ENCODE measurements at places on chromosomes 12 and 14.

- no peak for DNase-seq
Measured at GRCh38 chr12:2575245-2575644, 219.5 kb upstream of the FKBP4 start.

DNA sequence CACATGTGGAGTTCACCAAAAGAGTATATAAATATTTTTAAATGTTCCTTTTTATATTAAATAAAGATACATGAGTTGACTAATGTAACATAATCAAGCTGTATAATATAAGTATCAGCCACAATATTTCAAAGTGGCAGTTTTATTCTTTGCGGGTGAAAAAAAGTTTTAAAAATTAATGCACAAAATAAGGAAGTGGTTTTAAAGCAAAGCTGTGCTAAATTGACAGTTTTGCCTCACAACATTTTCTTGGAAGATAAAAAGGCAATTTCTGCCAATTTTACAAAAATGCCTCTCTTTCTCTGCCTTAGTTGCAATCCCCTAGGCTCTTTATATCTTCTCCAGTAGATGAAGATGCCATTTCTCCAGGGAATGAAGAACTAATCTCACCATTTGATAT, 719.1 kb downstream of the C12orf50 start:
- no peak for DNase-seq

DNA sequence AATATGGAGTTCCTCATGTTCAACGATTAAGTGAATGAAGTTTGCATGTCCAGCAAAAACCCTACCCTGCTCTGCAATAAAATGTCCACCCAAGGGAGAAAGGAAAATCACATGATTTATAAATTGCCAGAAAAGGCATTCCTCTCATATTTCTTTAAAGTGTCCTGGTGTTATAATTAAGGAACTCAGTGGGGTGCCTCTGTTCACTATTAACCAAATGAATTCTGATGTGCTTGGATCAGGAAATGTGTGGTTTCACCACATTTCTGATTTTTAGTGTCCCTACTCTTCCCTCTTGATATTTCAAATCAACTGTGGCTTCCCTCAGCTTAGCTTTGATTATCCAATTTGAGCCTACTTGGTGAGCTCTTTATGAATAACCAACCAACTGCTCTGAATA, 208.1 kb downstream of the PHLDA1 start:
- peak; percentile 45 for DNase-seq

- DNase-seq, result no peak
Measured at GRCh38 chr12:101050631-101051030, 159.4 kb downstream of the SLC5A8 start.

DNA sequence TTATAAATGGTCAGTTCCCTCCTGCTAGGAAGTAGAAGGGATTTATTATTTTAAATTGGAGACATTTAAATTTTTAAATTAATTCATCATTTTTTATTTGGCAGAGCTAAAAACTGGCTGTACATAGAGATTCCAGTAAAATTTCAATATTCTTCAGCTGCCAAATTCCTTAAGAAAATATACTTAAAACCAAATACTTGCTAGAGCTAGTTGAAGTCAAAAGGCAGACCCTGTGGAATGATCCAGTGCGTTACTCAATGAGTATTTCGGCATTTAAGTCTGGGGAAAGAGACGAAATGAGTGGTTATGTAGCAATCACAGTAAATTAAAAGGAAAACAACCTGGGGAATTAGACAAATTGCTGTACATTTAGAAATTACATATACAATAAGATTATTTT, 1104.7 kb downstream of the SLC6A15 start:
- DNase-seq, result no peak

DNA sequence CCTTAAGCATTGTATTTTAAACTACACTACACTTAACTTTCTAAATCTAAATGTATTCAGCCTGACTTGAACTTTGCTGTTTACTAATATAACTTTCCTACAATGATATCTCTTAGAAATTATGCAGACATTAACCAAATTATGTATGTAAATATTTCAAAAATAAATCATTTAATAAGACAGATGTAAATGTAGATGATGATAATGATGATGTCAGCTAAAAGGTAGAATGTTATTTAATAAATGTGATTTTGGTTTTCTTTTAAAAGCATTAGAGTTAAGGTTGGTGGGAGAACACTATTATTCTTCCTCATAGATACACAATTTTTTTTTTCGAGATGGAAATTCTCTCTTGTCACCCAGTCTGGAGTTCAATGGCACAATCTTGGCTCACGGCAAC, 10.1 kb downstream of the TAS2R43 start:
- no peak for DNase-seq

GRCh38 chr14:39203659-39204606, 28.9 kb downstream of the PNN start:
- DNase-seq, result no peak

GRCh38 chr14:44036248-44036647, 470.8 kb downstream of the FSCB start:
- DNase-seq, result no peak

DNA sequence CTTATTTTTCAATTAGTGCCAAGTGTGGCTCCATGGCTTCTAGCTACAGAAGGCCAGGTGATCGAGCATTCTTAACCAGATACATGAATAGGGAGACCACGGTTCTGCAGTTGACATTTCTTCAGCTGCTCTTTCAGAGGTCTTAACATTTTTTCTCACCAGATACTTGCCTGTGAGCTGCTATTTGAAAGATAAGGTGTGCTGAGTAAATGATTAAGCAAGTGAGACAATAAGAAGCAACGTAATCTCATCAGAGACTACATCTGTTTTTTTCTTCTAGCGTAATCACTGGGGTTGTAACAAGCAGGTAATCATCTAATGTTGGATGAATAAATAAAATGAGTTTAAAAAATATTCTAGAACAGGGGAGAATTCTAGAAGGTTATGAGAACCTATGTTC, 912.9 kb downstream of the DIO2 start:
- DNase-seq, result no peak

- no peak for DNase-seq
Measured at GRCh38 chr12:24775073-24775472, 173.8 kb downstream of the BCAT1 start.

GRCh38 chr12:88299567-88300101, 157.5 kb downstream of the TMTC3 start:
- peak; percentile 98 for DNase-seq

DNA sequence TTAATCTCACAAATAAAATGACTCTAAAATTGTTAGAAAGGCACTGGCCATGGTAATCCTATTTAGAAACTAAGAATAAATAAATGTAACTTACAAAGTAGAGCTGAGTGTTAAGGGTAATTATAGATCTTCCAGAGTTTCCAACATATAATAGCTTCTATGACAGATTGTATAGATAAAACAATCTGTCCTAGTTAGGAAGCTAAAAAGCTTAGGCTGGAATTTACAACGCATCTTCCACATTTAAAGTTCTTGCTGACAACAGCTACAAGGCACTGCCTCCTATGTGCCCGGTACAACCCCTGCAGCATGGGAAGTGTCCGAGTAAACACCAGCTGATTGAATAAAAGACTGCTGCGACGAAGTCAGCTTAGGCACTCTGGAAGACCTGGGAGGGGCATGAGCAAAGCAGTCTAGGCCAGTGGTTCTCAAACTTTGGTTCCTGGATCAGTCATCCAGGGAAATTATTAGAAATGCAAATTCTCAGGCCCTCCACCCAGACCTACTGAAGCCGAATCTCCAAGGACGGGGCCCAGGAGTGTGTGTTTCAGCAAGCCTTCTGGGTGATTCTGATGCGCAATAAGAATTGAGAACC, 635.6 kb upstream of the TBX3 start:
- DNase-seq, result no peak

DNA sequence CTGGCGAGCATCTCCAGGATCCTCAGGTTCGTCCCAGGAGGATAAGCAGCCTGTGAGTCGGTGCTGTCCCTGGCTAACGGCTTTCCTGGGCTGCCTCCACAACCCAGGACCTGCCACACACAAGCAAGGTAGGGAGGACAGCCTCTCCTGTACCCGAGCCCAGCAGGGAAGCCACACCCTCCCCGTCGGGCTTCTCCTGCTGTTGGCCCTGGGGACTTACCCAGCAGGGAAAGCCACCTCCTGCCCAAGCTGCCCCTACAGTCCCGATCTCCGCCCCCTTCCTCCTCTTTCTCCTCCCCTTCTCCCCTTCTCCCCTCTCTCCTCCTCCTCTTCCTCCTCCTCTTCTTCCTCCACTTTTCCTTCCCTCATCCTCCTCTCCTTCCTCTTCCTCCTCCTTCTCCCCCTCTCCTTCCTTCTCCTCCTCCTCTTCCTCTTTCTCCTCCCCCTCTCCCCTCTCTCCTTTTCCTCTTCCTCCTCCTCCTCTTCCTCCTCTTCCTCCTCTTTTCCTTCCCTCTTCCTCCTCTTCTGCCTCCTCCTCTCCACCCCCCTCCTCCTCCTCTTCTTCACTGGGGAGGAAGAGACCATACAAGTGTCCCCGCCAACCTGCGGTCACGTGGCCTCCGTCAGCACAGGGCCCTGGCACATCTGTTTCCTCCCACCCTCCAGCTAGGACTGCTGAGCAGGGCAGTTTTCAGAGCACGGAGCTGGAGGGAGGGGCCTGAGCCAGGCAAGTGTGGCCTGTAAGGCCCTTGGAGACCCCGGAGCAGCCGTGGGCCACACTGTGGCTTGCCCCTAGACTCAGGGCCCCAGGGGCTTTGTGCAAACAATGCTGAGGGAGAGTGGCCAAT, 17.3 kb upstream of the RFLNA start:
- no peak for DNase-seq

DNA sequence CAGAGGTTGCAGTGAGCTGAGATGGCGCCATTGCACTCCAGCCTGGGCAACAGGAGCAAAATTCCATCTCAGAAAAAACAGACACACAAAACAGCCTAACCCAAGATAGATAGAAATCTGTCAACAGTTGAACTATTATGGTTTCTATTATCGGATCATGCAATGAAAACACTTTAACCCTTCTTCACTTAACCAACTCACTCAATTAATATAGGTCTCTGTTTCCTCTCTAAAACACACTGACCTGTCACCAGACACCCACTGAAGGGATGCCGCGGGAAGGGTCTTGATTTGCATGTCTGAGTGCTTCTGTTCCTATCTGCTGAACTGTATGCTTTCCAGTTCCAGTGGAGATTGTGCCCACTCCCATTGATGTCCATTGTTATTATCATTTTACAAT, 38.0 kb upstream of the NUDT4 start:
- DNase-seq, result no peak

- DNase-seq, result no peak
Measured at GRCh38 chr12:117158096-117158495, 32.2 kb downstream of the FBXO21 start.

Measured in choroid plexus epithelial cell (primary cell).